HuH-7 (cell line): ENCODE measurements at places on chromosomes 3 and 15.

DNA sequence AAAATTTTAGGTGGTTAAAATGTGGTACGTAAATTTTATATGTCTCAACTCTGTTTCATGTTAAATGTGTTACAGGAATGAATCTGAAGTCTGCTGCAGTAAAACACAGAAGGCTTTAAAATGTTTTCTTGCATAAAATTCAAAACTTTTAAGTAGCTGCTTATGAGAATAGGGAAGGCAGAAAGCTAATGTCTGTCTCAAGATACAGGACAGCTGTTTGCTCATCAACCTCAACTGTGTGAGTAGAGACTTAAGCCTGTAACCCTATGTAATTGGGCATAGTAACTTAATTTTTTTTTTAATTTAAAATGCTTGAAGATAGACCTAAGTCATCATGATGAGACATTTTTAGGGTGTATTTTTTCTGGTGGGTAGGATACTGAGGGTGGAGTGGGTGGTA is 38.9 kb downstream of the ZFAND6 start:
- DNase-seq = no peak

DNA sequence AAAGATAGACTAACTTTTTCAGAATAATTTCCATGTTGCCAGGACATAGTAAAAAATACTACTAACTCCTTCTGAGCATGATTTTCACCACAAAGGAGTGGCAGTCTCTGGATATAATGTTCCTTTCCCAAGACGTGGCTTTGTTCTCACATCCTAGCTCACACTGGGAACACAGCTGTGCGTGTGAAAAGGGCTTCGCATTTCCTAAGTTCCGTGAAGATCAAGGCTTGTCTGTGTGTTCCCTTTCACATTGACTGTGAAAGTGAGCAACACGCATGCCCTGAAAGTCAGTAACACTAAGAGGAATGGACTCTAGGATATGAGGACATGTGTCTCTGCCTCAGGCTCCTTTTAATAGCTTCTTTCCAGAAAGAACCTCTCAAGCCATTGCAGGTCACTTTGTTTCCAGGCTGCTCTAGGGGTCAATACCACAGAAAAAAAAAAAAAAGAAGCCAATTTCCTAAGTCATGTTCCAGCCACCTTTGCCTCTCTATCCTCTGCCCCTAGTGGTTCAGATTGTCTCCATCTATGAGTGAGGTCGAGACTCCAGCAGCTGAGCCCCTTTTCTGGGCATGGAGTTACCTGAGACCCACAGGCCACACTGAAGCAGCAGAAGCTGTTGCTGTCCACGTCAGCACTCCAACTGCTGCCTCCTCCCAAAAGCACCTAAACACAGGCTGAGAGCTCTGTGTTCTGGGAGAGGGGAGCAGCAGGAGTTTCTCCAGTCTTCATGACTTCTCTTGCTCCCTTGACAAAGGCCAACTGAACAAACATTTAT is 355.9 kb downstream of the RSL24D1 start:
- peak; percentile 8 for DNase-seq

GRCh38 chr15:39651295-39651694 is 70.4 kb downstream of the THBS1 start:
- DNase-seq = no peak

DNA sequence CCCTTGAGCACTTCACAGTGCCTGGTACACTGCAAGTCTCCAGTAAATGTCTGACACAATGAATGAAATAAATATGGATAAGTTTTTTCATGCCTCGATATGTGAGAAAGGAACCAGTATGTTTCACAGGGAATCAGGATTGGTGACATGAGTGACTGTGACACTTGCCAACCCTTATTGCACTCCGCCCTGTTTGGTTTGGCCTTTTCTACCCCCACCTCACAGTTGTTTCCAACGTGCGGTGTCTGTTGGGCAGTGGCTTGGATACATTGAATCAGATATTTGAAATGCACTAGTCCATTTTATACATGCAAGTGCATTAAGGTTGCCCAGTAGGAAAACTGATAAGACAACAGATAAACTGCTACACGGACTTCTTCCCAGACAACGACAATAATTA is 2.0 kb downstream of the NPHP3 start:
- no peak for DNase-seq

DNA sequence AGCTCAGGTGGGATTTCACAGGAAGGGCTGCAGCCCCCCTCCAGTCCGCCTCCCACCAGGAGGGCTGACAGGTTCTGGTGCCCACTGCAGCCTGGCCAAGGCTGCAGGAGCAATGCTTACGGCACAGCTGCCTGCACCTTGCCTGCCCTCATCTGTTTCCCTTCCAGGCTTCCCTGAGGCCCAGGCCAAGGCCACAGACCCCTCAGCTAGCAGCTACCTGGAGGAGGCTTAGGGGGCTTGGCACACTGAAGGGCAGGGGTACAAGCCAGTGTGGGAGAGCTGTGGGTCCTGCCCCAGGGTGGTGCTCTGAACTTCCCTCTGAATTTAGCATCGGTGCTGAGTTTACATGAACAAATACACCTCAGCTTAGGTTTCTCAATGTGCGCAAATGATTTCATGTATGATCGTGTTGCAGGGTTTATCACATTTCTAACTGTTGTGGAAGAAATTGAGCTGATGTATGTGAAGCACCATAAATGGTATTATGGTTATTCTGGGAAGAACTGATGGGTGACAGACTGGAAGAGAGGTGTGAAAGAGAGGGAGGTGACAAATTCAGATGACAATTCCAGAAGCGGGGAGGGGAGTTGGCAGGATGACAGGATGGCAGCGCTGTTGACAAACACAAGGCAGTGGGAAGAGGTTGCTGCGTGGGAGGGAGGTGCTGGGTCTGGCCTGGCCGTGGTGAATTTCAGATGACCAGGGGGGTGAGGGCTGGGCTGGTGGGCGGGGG is 6.1 kb downstream of the RHCG start:
- no peak for DNase-seq

- no peak for DNase-seq
These were observed 137.7 kb downstream of the BBX start for GRCh38 chr3:107660306-107660976.

DNA sequence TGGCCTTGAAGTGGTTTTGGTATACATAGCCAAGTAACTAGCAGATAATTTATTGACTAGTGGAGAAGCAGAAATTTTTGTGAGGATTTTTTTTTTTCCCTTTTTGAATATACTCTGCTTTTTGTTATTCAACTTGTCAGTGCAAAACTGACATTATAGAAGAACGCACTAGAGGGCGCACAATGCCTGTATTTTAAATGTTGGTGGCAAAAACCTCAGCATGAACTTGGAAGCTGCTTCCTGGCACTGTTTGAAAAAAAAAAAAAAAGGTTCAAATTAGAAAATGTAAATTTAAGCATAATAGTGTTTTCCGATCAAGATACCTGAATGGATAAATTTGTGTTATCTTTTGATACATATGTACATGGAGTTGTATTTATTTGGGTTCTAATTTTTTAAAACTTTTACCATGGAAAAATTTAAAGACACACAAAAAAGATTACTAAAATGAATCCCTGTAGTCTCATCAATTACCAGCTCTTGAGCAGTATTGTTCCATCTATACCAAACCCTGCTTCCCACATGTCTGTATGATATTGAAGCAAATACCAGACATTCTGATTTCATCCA is 56.0 kb downstream of the SLC25A26 start:
- DNase-seq = no peak

GRCh38 chr15:51121118-51121517 is 26.4 kb upstream of the TNFAIP8L3 start:
- DNase-seq = no peak

GRCh38 chr3:3560591-3561311 is 238.5 kb upstream of the LRRN1 start:
- no peak for DNase-seq

DNA sequence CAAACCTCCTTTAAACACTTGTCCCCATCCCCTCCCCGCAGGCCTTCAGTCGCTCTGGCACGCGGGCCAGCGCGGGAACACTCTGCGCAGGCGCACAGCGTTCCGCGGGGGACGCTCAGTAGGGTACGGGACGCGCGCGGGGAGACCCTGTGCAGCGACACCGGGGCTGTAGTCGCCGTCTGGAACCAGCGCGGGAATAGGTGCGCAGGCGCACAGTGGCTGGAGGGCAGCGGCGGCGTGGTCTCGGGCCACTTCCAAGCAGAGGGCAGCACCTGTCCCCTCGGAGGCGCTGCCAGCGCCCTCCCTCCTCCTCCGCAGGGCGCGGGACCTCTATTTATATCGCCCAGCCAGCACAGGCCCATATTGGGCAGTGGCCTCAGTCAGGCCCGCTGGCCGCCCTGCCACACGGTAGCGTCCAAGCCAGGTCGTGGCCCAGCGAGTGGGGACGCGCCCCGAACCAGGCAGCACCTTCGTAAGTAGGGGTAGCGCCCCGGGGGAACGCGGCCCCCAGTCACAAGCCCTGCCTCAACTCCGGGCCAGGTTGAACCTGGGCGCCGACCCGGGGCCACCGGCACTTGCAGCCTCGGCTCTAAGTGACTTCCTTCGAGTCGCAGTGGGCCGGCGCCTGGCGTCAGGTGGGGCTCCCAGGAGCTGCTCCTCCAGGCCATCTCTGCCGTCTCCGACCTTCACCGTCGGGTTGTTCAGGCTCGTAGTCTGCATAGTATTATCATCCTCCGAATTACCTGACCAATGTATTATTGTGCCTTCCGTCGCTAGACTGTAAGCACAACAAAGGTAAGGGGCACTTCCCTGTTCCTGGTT is at the start of gene KBTBD12:
TSS of gene KBTBD12 (plus strand) at position 118 of the 822 bp plus-strand sequence. CDS start 7,830 bp downstream, outside the sequence.
- no peak for DNase-seq

DNA sequence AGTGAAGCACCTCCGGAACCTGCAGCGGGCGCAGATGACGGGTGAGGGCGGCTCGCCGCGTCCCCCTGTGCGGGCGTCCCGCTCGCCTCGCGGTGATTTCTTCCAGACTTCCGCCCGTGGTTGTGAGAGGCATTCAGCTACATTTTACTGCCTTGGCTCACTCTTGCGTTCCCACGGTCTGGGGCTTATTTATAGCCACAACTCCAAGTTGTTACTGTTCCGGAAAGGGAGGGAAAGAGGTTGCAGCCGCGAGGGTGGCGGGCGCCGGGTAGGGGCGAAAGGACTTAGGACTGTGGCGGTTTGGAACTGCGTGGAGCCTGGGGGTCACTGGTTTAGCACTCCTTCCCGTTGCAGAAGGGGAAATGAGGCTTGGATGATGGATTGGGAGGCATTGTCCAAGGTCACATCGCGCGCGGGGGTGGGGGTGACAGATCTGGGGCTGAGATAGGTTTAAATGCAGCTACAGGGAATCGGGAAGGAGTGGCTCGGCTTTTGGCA is 1.1 kb downstream of the HES1 start:
- no peak for DNase-seq

- no peak for DNase-seq
These were observed 8.3 kb upstream of the SUCLG2 start for GRCh38 chr3:67662733-67663132.

GRCh38 chr3:126291061-126291460 is 66.1 kb downstream of the KLF15 start:
- no peak for DNase-seq

GRCh38 chr3:152977366-152977765 is 142.4 kb downstream of the P2RY1 start:
- DNase-seq = no peak

GRCh38 chr3:164879201-164879600 is 199.1 kb downstream of the SI start:
- no peak for DNase-seq
